NCI-H510A treated with DMSO at 0.1 percent for 48 hours (cell line): ENCODE measurements at places on chromosomes 4 and X.
A peak's percentile ranks its signal among the peaks of the same experiment; 100 is the strongest.

- DNase-seq, result no peak
Observed at GRCh38 chrX:150616179-150616862, 47.9 kb downstream of the MTM1 start.

GRCh38 chr4:3645711-3646679, 113.8 kb upstream of the LRPAP1 start:
- DNase-seq, result no peak

DNA sequence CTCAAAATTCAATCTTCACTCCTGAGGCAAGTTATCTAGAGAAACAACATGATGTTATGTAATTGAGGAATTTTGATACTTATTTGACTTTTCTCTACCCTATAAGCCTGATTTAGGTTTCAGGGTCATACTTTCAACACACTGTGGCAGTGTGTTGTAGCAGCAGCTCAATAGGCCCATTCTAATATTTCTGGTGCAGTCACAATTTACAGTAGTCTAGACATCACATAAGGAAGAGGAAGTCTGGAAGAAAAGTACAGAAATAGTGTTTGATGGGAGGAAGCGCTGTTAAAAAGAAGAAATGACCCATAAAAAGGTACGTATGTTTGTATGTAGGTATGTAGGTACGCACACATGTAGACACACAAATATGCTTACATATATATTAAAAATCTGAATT, 194.3 kb downstream of the ARHGAP24 start:
- no peak for DNase-seq

DNA sequence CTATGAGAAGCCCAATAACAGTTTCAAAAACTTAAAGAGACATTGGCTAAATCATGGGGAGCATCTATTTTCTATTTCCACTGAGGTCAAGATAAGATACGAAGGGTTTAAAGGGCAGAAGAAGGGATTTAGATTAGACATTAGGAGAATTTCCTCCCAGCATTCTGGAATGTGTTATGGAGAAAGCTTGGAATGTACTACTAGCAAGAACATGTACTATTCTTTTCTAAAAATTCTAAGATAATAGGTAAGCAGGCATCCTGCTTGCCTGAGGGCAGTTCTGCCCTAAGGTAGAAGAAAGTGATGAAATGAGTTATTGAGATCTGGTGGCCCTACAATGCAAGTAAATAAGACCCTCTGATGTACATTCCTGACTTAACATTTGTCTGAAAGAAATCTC, 279.2 kb downstream of the NR3C2 start:
- no peak for DNase-seq

- no peak for DNase-seq
Observed at GRCh38 chr4:173333658-173334084, 487 bp downstream of the HMGB2 start.

DNA sequence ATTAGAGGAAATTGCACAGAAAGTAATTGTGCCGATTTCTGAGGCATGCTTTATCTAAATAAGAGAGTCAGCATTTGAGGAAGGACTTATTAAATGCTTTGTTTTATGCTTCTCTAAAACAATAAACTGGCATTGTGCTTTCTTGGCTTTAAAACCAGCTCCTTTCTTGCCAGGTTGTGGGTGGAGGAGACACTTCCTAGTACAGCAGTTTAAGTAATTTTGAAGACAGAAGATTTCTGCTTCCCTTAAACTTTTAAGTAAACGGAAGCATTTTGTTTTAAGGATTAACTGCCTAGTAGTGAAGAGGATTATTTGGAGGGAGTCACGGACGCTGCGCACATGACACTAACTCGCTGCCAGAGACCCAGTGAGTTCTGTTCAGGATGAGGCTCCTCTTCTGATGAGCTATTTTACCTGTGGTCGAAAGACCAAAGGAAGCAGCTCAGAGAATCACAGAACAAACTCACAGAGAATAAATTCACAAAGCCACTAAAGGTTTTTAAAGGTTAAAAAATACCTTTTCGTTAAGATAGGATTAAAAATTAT, 169.5 kb downstream of the TLL1 start:
- no peak for DNase-seq

- DNase-seq, result peak; percentile 32
Observed at GRCh38 chrX:12974305-12974795, 560 bp upstream of the TMSB4X start.

GRCh38 chr4:173254646-173255045, 79.5 kb downstream of the HMGB2 start:
- DNase-seq, result no peak

- DNase-seq, result no peak
Observed at GRCh38 chr4:17265139-17265538, 246.8 kb downstream of the QDPR start.

GRCh38 chr4:21134994-21135393, 434.7 kb downstream of the PACRGL start:
- peak; percentile 13 for DNase-seq

DNA sequence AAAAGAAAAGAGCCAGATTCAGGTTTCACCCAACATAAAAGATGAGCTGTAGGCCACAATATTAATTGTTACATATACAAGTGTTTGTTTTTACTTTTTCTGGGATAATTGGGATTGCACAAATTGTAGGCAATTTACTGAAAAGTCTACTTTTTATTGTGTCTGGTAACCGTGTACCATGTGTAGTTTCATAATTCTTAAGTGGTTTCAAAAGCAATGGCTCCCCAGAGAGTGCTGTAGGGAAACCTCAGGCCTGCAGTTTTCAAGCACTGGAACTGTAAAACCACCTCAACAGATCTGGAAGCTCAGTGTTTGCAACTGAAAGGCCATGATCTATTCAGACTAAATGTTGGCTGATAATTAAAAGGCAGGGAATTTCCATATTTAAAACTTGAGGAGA, 53.9 kb upstream of the MMAA start:
- no peak for DNase-seq

GRCh38 chr4:24322995-24323394, 261.4 kb downstream of the DHX15 start:
- no peak for DNase-seq

DNA sequence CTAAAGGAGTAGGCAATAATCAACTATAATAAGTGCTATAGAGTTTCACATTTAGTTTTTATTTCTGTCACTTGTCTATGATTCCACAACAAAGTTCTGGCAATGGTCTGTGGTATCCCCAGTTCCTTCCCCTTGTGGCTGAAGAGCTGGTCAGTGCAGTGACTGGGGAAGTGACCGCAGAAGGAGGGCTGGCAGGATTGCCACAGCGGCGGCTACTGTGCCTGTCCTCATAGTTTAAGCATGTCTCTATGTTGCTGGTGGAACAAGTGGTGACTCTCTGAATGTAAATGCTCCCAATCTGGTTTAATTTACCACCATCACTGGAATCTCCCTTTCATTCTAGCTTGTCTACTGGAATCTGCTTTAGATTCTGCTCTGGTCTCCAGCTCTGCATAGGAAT, 170.6 kb upstream of the GK2 start:
- no peak for DNase-seq

DNA sequence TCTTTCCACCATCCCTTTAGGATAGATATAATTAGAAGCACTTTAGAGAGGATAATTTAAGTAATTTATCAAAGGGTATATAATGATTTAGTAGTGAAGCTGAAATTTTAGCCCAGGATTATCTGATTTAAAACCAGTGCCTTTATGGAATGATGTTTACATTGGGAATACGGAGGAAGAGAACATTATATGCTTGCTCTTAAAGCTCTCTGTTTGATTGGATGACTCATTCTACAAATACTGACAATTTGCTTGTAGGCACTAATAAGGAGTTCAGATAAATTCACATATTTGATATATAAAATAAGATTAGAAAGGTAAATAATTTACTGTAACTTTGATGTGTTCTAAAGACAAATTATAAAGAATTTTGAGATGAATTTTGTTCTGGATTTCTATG, 84.7 kb downstream of the SH3BGRL start:
- DNase-seq, result no peak

DNA sequence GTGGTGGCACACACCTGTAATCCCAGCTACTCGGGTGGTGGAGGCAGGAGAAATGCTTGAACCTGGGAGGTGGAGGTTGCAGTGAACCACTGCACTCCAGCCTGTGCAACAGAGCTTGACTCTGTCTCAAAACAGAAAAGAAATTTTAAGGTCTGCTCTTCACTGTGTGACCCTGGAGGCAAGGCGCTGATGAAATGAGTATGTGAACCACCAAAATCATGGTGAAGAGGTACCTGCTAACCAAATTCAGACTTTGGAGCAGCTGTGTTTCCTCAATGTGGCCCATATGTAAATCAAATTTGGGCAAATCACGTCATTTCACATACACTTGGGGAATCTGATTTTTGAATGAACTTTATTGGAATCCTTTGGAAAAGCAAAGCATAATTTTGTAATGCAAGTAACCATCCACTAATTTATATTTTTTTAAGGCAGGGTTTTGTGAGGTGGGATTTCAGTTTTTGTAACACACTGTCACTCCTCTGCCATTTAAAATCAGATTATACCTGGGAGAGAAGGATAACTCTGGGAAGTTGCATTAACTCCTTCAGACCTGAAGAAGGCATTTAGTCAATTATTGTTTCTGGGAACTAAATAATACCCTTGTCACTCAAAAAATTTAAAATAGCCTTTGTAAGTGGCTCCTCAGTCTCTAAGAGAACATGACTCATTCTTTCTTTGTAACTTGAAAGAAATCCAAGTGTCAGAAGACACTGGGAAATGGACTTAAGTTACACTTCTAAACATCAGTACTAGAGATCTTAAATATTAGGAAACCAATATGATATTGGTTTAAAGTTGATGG, 24.0 kb downstream of the DOCK11 start:
- DNase-seq, result no peak

GRCh38 chr4:112201915-112202505, 29.6 kb upstream of the AP1AR start:
- no peak for DNase-seq

- no peak for DNase-seq
Observed at GRCh38 chrX:35439034-35439660, 359.0 kb upstream of the MAGEB16 start.

- DNase-seq, result no peak
Observed at GRCh38 chrX:64202808-64203325, 2.6 kb downstream of the AMER1 start.

- no peak for DNase-seq
Observed at GRCh38 chr4:153603258-153603657, 80.8 kb upstream of the TLR2 start.

GRCh38 chrX:21926527-21927278, 13.8 kb upstream of the SMS start:
- no peak for DNase-seq

- DNase-seq, result no peak
Observed at GRCh38 chrX:47200385-47201150, 6.9 kb downstream of the UBA1 start.

- DNase-seq, result no peak
Observed at GRCh38 chr4:7275067-7275466, 82.7 kb downstream of the SORCS2 start.

DNA sequence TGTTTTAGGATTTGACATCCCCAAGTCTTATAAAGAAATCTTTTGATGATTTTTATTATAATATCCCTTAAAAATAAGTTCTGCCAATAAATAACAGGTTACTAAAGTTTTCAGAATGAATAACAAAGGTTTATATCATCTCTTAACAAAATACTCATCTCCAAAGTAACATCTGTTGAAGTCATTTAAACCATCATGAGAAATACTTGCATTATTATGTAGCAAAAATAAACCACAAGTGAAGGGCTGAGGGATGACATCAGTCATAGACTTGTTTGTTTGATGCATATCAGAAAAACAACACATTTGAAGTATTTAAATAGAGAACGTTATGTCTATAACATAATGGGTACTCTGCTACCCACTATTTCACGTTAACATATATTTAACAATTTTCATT, 114.9 kb downstream of the SPOCK3 start:
- DNase-seq, result no peak

GRCh38 chr4:112765317-112765974, 128.5 kb downstream of the LARP7 start:
- DNase-seq, result no peak

GRCh38 chr4:86393749-86394148, 33.9 kb upstream of the MAPK10 start:
- no peak for DNase-seq

GRCh38 chrX:149511081-149511480, 6.0 kb upstream of the IDS start:
- DNase-seq, result no peak

DNA sequence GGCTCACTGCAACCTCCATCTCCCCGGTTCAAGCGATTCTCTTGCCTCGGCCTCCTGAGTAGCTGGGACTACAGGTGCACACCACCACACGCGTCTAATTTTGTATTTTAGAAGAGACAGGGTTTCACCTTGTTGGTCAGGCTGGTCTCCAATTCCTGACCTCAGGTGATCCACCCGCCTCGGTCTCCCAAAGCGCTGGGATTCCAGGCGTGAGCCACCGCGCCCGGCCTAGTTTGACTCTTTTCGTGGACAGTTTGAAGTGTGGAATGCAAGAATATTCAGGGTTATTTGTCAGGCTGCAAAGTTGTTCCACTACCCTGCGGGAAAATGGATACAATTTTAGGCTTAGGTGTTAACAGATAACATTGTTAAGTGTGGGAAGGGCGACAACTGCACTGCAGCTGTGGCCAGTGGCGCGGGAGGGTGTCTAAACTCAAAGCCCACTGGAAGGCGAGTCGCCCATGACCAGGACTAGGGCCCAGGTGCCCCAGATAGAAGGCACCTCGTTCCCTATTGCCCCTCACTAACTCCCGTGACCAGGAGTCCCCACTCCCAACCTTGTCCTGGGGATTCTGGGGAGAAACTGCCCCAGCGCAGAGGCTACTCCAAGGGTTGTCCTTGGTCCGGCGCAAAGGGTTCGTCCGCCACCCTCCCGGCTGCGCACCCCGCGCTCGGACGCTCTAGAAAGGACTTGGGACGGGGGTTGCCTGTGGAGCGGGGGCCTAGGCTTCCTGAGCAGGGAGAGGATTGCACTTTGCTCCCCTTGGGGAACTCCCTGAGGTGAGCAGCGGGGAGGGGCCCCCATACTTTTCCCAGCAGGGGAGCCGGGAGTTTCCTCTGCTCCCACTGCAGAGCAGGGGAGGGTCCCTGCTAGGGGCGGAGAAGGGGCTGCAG, 1.1 kb upstream of the CD99 start:
- no peak for DNase-seq

- DNase-seq, result peak; percentile 56
Observed at GRCh38 chr4:73311428-73311827, 52.8 kb upstream of the ANKRD17 start.
